MCF 10A (cell line): ENCODE measurements at places on chromosomes 6 and 20. TPM values are rescaled to one million over a fixed set of nuclear protein-coding genes. Genes with fewer than 3 reads are reported as not detected.

TRIM40 gene
- not detected in 2 replicates for total RNA-seq

NECAB3 gene
- total RNA-seq: 13.0 and 15.1 TPM in 2 replicates

HDDC2 gene
- total RNA-seq: 141 and 167 TPM in 2 replicates

TMEM63B gene
- total RNA-seq: 22.3 and 22.6 TPM in 2 replicates

DNA sequence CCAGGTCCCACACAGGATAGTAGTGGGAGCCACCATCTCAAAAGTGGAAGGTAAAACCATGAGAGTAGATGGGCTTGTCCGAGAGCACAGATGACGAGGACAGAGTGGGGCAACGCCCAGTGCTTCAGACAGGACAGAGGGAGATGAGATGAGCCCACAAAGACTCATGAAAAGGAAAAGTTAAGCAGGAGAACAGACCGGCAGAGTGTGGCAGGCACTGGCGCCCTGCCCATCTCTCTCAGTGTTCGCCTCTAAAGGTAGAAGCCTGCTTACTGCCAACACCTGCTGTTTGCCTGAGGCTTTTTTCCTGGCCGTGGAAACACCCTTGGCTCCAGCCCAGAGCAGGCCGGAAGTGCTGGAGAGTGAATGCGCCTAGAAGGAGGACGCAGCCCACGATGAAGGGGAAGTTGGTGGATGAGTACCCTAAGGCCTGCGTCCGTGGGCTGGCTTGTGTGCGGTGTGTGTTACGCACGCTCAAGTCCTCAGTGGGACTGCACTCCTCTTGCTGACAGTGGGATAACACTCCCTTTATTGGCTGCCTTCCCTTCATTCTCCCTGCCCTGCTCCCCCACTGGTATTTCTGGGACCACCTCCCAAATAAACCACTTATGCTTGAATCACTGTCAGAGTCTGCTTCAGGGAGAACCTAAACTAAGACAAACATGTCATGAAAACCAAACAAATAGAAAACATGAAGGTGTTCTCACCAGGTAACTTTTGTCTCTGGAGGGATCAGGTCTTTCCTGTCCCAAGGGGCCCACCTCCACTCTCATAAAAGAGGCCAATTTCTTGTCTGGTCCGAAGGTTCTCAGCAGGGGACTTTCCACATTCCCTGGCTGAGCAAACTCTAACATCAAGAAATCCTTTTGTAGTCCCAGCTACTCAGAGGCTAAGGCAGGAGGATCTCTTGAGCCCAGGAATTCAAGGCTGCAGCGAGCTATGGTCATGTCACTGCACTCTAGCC, 9.1 kb upstream of the FOXP4 start:
- DNase-seq: peak; percentile 89

DNA sequence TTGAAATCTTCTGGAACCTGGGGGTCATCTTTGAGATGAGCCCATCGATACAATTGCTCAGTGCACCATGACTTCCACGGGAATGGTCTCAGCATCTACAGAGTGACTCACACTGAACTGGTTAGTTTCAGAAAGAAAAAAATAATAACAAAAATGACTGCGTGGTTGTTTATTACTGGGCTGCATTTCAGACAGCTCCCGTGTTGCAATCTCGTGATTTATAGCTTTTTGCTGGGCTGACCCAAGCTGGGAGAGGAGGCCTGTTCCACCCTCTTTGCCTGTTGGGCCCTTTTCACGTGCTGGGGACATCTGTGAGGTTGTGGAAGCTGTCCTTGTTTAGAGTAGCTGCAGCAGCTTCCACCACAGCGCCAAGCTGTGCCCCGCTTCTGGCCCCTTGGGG, 225.5 kb downstream of the BMP7 start:
- peak; percentile 74 for DNase-seq

- peak; percentile 76 for DNase-seq
Observed at GRCh38 chr6:161618831-161619454, 345.1 kb upstream of the AGPAT4 start.

DNA sequence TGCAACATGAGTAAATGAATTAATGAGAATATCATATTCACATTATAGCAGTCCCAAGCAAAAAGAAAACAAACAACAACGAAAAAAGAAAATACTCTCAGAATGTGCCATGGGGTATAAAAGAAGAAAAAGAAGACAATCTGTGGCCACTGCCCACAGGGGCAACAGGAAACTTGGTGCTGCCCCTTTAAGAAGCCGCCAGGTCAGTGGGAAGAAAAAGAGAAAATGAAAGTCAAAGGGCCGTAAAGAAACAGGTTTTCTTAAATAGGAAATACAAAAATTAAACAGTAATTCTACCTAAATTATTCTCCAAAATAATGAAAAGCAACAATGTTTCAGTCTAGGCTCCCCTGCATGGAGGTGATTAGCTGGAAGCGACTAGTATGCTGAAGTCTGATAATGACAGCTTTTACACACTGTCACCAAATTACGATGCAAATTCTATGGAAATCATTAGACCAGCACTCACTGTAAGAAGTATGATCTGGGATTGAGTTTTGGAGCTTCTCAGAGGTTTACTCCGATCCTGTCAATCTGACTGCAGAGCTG, 23.6 kb downstream of the GMDS start:
- DNase-seq: peak; percentile 20

DNA sequence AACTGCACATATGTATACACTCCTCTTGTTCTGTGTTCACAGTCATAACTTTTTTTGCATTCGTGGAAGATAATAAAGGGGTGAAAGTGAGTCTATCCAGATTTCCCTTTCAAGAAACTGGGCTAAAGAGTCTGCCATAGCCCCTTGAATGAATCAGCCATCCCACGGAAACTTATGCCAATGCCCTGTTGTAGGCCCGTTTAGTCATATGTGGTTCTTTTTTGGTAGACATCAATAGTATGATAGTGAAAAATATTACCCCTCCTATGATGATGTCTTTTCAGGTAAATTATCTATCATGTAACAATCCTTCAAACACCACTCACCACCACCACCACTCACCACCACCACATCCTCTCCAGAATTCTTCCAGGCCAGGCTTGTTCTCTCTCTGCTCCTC, 99.9 kb upstream of the MYLIP start:
- DNase-seq: no peak

DNA sequence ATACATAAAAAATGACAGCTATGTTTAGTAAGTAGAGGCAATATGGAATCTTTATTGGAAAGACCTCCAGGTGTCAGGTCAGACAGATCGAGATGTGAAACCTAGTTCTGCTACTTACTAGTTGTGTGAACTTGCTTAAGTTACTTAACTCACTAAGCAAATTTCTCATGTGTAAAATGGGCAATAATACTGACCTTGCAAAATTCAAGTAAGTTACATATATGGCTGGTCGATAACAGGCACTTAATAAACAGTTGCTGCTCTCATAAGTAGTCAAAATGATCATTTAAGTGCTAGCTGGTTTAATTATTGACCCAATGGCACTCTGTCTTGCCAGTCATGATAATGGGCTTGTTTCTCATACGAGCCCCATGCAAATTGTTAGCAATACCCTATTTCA, 46.0 kb downstream of the VGLL2 start:
- DNase-seq: no peak
